CD4-positive, alpha-beta T cell treated with Interleukin-2 at 100 ng/mL for 4 hours (primary cell): ENCODE measurements at places on chromosomes 2 and 18.

GRCh38 chr2:60033325-60033724, 520.1 kb downstream of the BCL11A start:
- DNase-seq = no peak

- DNase-seq = no peak
Observed at GRCh38 chr2:11072550-11072949, 82.7 kb upstream of the SLC66A3 start.

GRCh38 chr2:149225446-149225845, 104.9 kb upstream of the LYPD6 start:
- DNase-seq = no peak

DNA sequence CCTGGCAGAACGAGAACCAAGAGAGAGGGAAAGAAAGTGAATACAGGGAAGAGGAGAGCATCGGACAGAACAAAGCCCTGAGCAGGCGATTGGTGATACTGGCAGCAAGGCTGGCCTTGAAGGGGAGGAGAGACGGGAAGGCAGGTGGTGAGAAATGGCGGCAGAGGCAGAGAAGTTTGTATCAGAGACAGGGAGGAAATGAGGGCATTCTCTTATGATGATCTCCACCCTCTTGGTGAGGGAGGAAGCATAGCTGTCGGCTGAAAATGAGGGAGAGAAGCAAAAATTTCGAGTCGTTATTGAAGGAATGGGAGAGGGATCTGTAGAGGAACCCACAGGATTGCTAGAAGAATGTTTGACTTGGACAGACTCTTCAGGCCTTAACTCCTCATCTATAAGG, 80.6 kb downstream of the CLIP4 start:
- DNase-seq = no peak

DNA sequence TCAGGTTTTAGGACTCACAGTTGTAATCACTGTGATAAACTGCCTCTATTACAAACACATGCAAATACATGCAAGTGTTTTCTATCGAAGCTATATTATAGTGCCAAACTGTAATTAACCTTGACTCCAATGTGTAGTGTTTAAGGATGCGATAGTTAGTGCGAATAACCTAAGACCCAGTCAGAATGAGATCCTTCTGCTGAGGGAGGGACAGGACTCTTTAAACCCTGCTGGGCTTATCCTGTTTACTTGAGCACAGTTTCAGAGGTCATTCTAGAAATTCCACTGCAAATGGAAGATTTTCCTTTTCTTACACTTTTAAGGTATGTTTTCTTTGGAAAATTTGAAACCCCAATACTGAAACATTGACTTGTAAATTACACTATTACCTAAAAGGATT, 68.2 kb downstream of the CALCRL start:
- no peak for DNase-seq
